HEK293T (cell line): ENCODE measurements at places on chromosomes 5 and 9.

DNA sequence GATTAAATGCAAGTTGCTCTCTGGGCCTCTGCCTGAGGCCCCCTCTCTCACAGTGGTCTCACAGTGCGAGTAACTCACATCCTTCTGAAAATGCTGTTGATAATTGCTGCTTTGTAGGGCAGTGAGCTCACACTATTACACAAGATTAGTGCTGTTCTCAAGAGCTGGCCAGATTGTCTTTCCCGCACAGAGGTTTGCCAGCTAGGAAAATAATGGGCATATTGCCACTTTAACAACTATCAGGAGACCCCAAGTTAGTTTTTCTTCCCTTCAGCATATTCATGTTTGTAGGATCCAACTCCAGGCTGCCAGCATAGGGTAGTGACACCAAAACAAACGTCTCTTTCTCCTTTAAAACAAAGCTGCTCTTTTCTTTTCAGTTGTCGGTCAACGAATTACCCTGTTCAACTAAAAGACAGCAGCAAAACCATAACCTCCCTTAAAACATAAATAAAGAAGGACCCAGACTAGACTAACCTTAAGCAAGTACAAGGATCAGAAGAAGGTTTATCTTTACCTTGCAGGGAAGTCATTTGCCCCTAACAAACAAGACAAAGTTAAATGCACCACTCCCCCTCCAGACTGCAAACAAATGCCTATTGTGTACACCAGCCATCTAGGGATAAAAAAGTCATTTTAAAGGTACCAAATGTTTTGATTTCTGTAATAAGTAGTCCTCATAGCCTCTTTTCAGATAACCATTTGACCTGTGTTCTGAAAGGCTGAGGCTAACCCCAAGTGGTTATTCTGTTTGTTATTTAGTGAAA, 91.4 kb downstream of the VCAN start:
- no peak for DNase-seq

DNA sequence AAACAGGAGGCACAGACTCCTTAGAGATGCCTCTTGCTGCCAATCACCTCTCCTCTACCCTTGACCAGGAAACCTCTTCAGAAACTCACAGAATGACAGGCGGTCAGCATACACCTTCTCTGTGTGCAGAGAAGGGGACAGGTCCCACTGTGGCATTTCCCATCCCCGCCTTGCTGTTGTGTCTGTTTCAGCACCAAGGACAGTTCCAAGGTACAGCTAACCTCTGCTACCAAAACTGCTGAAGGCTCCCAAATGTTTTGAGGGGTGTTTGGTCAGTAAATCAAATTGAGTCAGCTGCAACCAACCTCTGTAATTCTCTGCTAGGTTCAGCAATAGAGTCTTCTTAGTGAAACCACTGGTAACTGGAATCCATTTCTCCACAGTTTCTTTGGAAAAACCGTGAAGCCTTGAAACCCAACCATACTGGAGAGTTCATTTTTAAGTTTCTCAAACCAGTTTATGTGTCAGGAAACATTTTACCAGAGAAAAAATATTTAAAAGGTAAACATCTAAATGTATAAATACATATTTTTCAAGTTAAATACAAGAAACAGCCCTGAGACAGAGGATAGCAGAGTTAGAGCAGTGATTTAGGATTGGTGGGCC, 122.0 kb downstream of the DRD1 start:
- DNase-seq = peak; percentile 74

DNA sequence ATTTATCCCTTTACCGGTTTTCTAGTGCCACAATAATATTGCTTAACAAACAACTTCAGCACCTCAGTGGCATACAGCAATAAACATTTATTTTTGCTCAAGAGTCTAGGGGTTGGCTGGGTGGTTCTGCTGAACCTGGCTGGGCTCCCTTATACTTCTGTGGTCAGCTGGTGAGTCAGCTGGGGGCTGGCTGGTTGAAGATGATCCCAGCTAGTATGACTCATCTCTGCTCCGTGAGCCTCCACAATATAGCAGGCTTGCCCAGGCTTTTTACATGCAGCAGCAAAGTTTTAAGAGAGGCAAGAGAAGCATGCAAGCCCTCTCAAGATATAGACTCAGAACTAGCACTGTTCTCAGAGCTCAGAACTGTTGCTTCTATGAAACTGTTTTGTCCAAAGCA, 523.5 kb upstream of the CLINT1 start:
- DNase-seq = peak; percentile 24

DNA sequence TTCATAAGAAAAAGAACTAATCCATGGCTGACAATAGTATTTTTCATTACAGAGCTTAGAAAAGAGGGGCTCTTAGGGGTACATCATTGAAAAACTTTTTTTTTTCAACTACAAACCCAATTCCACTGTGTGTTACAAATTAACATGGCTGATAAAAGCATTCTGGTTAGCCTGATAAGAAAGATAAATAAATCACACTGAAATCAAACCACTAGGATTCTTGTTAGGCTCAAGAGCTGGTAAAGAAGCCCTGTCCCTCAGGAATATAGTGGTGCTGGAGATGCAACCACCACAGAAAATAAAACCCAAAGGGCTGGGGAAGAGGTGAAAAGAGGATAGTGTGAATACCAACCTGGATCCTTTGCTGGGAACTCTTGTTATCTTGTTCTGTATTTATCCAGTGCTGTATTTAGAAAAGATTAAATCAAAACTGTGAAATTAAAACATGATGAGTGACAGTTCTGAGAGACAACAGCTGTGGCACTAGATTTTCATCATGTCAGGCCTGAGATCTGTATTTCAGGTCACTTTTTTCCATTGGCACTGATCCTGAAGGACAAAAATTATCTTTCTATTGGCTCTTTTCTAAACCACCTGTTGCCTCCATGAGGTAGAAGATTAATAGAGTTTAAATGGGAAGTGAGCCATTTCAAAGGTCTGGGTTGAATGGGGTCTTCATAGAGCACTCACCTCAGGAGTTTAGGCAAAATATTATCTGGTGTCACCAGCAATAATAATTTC, 118.6 kb downstream of the ARRDC3 start:
- DNase-seq = no peak

DNA sequence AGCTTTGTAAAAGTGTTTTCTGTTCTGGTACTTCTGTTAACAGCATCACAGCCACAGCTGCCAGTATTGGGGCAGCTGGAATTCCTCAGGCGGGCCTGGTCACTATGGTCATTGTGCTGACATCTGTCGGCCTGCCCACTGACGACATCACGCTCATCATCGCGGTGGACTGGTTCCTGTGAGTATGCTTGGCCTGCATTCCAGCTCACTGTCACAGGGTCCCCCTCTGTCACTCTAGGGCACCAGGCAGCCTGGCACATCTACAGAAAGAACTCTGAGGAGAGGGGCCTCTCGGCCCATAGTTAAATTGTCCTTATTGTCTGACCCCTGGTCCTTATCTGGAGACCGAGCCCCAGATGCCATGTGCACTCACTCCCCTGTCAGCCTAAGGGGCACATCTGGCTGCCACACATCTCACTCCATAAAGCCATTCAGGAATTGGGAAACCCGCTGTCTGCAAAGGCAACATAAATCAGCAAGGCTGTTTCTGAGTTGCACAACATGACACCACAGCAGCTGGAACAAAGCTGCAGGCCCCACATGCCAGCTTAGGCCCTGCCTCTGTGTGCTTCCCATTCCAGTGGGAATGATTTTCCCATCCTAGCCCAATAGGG, 77.5 kb downstream of the SLC1A3 start:
- no peak for DNase-seq

DNA sequence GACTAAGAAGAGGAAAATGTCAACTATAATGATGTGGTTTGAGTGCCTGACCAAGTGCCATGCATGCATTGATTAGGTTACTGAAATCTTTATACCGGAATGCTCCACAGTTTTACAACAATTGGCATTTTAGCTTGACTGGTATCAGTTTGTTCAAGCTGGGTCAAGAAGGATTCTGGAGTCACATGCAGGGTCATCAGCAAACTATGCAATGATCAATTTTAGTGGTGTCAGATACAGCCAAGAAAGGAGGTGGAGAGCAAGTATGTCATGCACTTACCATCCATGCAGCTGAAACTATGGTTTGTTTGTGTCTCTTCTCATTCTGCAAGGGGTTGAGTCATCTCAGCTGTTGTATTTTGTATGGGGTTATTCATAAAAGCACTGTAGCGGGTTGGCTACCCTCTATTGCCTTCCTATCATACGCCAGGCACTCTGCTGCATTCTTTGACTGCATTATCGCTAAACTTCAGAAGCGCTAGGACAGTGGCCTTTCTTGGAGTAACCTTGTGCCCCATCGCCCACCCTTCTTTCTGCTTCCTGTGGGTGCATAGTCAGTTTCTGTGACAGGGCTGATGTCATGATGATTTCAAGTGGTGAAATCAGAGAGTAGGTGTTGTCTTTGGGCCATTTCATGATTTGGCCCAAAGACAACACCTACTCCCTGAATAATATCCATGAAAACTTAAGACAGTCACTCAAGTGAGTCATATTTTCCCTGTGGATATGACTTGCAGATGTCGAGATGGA, 145.4 kb downstream of the MTX3 start:
- no peak for DNase-seq

- no peak for DNase-seq
Observed at GRCh38 chr5:159026781-159027180, 72.9 kb downstream of the EBF1 start.

DNA sequence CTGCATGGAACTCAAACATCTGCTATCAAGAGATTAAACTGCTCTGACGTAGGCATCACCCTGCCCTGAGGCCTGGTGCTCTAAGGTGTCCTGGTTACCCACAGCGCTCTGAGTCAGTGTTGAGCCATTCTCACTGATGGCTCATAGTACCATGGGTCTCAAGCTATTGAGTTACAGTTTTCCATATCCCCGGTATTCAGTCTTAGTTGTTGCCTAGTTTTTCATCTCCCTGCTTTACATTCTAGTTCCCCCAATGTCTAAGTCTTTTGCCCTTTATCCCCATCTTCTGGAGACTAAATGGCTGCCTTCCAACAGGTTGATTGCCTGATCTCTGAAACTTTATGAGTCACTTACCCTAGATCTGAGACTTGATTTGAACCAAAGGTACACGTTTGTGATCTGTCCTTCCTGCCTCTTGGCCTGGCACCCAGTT, 161.2 kb upstream of the PTGER4 start:
- no peak for DNase-seq

DNA sequence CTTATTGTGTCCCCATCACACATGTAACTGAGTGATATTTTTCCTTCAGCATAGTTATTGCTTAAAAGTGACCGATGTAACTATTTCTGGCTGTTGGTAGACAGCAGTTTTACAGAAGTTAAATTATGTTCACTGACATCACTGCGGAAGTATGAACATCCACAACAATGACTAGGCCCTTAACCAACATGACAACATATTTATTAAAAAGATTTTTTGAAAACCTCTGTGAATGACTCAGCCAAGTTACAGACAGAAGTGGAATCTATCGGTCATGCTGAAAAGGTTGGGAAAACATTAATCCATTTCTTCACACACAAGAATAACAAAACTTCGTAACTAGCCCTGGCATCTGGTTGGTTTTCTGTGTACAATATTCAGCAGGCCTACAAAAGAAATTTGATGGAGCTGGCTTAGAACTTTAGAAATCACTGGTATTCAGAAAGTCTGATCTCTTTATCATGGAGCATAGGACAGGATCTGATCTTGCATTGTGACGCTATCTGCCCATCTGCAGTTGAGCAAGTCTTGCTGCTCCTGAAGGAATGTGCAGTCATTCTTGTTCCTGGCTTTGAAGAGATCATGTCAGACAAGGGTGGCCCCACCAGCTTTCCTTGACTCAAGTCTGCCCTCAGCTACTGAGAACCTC, 6.5 kb downstream of the GLIS3 start:
- DNase-seq = no peak

DNA sequence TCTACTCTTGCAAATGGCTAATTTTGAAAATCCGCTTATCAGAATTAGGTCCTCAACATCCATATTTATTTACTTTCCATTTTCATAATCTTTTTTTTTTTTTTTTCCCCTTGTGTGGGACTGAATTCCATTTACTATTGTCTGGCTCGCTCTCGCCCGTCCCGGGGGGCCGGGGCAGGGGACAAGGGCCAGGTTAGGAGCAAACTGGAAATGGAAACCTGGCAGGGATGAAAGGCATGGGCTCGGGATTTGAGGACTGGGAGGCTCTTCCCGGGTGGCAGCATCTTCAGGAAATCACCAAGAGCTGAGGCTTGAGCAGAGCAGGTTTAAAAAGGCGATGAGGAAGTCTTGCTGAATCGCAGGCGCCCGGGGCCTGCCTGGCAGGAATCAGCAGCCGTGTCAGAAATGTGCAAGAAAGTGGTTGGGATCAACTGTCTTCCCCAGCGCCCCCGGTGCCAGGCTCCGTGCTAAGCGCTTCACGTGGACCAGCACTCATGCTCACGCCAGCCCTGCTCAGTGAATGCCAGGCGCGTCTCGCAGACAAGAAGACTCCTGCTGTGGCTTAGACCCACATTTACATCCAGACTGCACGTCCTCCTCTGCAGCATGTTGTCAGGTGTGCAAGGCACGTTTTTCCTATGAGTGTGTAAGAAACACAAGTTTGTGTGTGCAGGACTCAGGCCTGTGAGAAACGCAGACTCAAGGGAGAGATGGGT, 66.3 kb upstream of the UNC5A start:
- peak; percentile 5 for DNase-seq

DNA sequence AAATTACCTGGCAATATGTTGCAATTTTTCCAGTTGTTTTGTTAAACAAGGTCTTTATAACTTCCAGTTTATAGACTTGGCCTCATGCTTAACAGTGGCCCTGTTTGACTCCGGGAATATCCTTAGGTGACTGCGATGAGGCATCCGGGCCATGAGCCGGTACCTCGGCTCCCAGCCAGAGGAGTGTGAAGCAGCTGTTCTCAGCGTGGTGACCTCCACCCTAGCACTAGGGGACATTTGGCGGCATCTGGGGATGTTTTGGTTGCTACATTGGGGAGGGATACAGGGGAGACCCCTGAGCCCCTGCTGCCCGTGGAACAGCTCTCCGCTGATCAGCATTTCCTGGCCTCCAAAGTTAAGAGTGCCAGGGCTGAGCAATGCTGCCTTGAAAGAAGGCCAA, 533.4 kb downstream of the IRX1 start:
- no peak for DNase-seq

GRCh38 chr9:132348676-132349075, 6.1 kb downstream of the SETX start:
- DNase-seq = no peak

DNA sequence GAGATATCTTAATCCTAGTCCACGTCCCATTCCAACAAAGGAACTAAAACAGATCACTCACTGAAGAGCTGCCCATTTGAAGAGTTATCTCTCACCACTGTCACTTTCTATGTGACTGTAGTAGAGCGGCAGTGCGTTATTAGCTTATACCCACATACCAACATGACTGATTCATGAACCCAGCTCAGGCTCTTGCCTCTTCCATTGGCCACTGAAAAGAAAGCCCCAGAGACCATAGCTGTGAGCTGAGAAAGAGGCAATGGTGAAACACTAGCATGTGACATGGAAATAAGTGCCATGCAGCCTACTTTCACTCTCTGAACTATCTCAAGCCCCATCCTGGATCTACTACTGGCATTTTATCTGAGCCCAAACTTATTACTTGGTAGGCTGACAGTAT, 151.7 kb upstream of the MOCS2 start:
- DNase-seq = no peak

- DNase-seq = no peak
Observed at GRCh38 chr5:135100431-135100830, 66.4 kb upstream of the PITX1 start.
